PC-3 (cell line): ENCODE measurements at places on chromosomes 1 and 21.
A peak's percentile ranks its signal among the peaks of the same experiment; 100 is the strongest.

DNA sequence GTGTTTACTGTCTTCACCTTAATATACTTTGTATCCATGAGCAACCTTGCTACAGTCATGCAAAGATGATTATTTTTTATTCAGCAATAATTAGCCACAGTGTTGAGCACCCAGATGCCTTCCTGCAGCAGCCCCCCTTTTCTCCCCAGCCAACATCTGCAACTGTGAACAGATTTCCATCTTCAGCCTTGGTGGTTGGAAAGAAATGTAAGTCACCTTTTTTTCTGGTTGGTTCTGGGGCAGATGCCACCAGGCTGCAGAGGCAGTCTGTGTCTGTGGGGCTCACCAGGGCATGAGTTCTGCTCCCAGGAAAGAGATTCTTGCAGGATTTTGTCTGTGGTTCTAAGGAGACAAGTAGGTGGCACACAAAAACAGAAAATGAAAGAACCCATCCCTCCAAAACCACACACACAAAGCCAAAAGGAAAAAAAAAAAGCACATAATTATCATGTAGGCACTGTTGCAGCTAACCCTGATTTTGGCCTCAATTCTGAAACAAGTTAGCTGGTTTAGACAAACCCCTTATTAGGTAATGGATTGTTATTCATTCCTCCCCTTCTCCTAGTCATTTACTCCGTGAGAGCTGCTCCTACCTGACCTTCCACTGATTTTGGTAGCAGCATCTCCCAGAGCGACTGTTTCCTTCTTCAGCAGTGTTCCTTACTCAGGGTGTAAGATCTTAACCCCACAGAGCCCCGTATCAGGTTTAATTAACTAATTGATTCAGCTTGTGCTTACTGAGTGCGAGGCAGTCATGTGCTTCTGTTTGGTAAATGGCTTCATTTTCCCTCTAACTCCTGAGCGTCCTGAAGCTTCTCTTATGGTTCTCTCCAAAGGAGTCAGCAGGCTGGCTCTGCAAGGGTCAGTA is 36.5 kb downstream of the GALNT2 start:
- DNase-seq: peak; percentile 45

DNA sequence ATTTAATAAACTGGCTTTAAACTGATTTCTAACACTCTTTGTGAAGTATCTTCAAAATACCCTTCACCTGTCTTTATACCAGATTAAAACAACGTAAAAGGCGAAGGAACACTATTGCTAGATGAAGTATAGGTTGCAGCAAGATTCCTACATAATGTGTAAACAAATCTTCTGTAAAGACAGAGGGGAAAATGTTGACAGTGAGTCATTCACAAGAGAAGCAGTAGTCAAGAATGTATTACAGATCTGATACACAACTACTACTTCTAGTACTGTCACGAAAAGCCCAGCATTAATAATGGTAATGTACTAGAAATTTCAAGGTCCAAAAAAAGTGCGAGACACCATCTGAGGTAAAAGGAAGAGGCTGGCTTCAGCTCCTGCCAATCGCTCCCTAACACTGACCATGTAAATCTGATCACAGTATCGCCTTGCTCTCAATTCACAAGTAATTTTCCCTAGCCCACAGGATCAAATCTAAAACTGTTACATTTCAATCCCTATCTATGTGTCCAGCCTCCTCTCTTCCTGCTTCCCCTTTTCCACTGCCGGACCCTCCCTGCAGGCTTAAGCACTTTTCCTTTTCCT is 290.4 kb downstream of the AKT3 start:
- peak; percentile 67 for DNase-seq

DNA sequence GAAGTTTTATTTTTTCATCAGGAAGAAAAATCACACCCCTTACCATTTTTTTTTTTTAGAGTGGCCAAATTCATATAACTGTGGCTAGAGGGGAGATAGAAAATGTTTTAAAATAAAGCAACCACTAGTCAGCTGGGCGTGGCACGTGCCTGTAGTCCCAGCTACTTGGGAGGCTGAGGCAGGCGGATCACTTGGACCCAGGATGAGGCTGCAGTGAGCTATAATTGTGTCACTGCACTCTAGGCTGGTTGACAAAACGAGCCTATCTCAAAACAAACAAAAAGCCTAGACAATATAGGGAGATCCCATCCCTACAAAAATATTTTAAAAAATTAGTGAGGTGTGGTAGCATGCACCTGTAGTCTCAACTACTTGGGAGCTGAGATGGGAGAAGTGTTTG is 14.8 kb upstream of the BECN2 start:
- peak; percentile 25 for DNase-seq

GRCh38 chr21:35582731-35583130 is 477.6 kb downstream of the SETD4 start:
- DNase-seq: no peak

DNA sequence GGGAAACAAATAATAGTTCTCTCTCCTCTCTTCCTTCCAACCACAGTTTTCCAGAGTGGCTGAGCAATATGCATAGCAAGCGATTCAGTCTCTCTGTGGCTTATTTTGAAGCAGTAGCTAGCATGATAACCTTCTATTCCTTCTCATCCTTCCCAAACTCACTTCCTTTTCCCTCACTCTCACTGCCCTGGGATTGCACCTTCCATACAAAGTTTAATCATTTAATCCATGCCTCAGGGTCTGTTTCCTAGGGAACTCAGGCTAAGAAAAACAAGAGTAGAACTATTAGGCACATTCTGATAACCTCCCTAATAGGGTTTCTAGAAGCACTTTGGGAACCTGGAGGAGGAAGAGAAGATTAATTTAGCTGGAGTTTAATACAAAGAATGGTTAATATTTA is 97.7 kb upstream of the S1PR1 start:
- DNase-seq: no peak
